ENCODE measurements at places on chromosomes 6 and 20. TPM values are rescaled to one million over a fixed set of nuclear protein-coding genes. Genes with fewer than 3 reads are reported as not detected.

- peak; percentile 43 for DNase-seq
These were observed 55.1 kb downstream of the MYLK4 start for GRCh38 chr6:2695454-2696095.

DNA sequence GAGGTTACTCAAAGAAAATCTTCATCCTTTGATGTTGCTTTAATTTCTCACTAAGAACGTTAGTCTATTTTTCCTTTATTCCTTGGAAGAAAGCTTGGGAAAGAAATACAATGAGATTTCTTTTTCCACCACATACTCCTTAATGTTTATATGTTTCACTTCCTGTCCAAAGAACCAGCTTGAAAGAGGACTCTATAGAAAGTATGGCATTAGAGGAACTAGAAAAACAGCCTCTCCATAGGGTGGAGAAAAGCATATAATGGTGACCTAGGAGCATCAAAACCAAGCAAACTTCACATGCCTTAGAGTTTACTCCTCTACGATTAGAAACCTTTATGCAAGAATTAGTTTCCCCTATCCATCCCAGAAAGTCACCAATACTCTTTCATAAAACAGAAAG lies 131.1 kb downstream of the OPRM1 start:
- DNase-seq: no peak

GRCh38 chr20:3276680-3277015 lies 37.7 kb upstream of the SLC4A11 start:
- DNase-seq: peak; percentile 41

DLL1 gene
- 4.7 TPM for total RNA-seq

SNAI1 gene
- total RNA-seq: 0.62 TPM
